ENCODE measurements at places on chromosomes 11 and 22.

- H3K4me3 ChIP-seq, result no peak overlapping the region
- no peaks in the 10 kb centered on the region for H3K4me1 ChIP-seq
- no peaks in the 10 kb centered on the region for H3K27me3 ChIP-seq
- DNase-seq, result no peak
- no peak overlapping the region for H3K27ac ChIP-seq
Measured at GRCh38 chr22:35326854-35327562, 27.3 kb downstream of the TOM1 start.

DNA sequence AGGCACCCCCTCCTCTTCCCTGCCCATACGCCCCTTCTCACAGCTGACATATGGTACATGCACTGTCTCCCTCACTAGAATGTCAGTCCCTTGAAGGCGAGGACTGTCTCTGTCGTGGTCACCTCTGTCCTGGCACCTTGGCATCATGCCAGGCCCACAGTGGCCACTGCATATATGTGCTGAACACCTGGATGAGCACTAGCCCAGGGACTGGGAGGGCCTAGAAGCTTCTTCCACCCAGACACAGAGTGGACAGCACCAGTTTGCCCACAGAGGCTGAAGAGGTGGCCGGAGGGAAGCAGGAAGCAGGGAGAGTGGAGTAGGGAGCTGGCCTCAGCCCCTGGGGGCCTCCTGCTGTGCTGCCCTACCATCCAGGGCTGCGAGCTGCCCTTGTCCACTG is 28.6 kb downstream of the VPS37C start:
- H3K36me3 ChIP-seq, result peaks cover 4% of the 10 kb centered on the region
- H3K27me3 ChIP-seq, result no peaks in the 10 kb centered on the region
- DNase-seq, result no peak
- peaks cover 9% of the 10 kb centered on the region for H3K4me1 ChIP-seq

DNA sequence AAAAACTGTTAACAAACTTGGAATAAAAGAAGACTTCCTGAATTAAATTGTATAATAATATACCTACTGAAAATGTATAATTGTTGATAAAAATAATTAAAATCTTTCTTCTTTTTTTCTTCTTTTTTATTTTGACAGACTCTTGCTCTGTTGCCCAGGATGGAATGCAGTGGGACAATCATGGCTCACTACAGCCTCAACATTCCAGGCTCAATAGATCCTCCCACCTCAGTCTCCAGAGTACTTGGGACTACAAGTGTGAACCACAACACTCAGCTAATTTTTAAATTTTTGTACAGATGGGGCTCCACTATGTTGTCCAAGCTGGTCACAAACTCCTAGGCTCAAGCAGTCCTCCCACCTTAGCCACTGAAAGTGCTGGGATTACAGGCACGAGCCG is 1063.8 kb upstream of the CNTN5 start:
- DNase-seq, result no peak
- no peak overlapping the region for H3K4me3 ChIP-seq
- H3K27me3 ChIP-seq, result no peaks in the 10 kb centered on the region
- H3K4me1 ChIP-seq, result no peaks in the 10 kb centered on the region
- H3K27ac ChIP-seq, result no peak overlapping the region

DNA sequence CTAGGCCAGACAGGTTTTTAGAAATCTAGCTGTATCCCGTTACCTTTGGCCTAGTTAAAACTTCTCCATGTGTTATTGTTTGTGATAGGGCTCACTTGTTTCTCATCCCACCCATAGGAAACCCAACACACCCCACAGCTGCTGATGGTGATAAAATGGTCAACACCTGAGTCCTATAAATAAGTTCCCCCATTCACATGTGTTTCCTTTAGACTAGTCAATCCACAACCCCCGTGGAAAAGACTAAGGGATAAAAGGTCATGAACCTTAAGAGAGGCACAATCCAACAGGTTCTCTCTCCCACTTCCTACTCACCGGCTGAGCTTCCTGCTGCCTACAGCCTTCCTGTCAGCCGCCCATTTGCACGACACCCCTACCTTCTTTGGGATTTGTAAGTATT is 768.4 kb downstream of the JRKL start:
- H3K27me3 ChIP-seq, result no peaks in the 10 kb centered on the region
- no peaks in the 10 kb centered on the region for H3K4me1 ChIP-seq
- H3K27ac ChIP-seq, result no peak overlapping the region
- H3K4me3 ChIP-seq, result no peak overlapping the region
- H3K36me3 ChIP-seq, result no peaks in the 10 kb centered on the region

- no peaks in the 10 kb centered on the region for H3K27me3 ChIP-seq
- H3K27ac ChIP-seq, result peak overlapping the region; percentile 41
- peaks cover 35% of the 10 kb centered on the region for H3K4me1 ChIP-seq
- no peak for DNase-seq
- H3K36me3 ChIP-seq, result peaks cover 31% of the 10 kb centered on the region
Measured at GRCh38 chr22:38314051-38314932, 2.9 kb downstream of the CSNK1E start.

DNA sequence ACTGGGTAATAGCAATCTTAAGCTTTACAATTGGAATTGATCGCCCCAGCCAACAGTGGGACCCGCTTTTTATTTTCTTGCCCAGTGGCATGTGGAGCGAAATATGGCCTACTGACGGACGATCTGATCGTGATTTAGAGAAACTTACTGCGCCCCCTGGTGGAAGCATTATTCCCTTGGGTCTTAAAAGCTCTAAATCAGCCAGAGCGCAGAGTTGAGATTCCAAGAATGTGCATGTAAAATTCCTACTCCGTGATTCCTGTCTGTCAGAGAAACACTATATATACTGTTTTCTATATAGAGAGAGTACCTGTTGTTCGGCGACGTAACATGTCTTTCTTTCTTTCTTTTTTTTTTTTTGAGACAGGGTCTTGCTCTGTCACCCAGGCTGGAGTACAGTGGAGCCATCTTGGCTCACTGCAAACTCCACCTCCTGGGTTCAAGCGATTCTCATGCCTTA is 3.7 kb upstream of the DPF2 start:
- H3K27me3 ChIP-seq, result no peaks in the 10 kb centered on the region
- peak; percentile 93 for DNase-seq

DNA sequence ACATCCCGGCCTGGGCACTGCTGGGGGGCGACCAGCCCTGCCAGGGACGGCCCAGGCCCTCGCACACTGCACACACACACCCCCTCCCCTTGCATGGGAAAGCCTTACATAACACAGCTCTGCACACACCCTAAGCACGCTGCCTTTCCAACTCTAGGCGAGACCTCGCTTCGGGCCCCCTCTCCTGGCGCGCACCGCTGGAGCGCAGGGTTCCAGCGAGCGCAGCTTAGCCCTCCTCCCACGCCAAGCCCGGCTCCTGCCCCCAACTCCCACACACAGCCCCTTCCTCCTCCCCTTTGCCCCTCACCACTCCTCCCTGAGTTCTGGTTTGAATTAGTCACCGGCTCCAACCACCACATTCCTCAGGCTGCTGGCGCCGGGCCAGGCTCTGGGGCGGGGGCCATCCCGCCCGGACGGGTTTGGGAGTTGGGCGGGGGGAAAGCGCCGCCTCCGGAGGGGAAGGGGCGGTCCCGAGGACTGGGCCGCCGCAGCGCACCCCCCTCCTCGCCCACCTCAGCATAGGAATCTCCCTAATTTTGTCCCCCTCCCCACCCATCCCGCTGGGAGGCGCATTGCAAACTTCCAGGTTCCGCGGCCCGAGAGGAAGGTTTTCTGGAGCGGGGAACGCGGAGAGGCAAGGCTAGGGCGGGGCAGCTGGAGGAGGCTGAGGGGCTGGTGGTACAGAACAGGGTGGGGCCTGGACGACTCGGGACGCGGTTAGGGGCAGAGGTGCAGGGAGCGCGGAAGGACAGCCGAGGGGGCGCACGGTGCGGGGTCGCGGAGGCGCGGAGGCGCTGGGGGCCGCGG is 966 bp downstream of the AHNAK start:
- H3K4me3 ChIP-seq, result peak overlapping the region; percentile 45
- H3K27ac ChIP-seq, result peak overlapping the region; percentile 8
- H3K4me1 ChIP-seq, result peaks cover 43% of the 10 kb centered on the region
- H3K36me3 ChIP-seq, result no peaks in the 10 kb centered on the region
- DNase-seq, result peak; percentile 78

- no peak overlapping the region for H3K4me3 ChIP-seq
- H3K27ac ChIP-seq, result no peak overlapping the region
- no peaks in the 10 kb centered on the region for H3K27me3 ChIP-seq
Measured at GRCh38 chr11:88555829-88556202, 218.3 kb upstream of the CTSC start.

DNA sequence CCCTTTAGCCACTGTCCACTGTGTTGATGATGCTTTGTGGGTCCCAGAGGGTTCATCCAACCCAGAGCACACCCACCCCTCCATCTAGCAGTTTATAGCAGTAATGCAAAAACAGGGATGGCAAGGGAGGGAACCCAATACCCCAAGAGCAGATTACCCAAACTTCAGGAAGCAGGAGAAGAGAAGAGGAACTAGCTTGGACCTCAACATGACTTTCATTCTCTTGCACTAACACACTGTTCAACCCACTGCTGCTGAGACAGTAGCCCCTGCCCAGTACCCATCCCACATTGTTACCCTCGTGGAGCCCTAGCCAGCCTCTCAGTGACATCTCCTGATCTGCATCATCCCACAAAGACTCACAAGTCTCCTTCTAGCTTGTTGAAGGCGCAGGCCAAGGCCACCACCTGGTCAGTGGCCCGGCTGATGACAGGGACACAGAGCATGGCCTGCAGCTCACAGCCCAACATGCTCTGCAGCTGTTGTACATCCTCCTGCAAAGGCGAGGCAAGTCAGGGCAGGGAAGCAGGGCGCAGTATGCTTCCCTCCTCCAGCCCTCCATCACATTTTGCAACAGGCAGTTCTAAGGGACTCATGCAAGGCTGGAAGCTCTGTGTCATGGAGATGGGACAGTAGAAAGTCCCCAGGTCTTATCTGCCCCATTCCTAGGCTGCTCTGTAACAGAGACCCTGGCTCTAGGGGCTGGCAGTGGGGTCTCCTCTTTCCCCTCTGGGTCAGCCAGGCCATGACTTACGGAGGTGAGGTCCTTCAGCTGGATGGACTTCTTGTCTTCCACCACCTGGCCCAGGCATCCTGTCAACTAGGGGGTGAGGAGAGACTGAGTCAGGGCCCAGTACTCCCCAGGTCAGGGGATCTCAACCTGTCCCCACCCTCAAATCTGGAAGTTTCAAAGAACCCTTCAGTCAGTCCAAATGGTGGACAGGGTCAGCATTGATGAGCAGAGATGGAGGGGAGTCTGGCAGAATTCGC is 85.5 kb downstream of the PDE2A start:
- no peaks in the 10 kb centered on the region for H3K4me1 ChIP-seq
- H3K27ac ChIP-seq, result no peak overlapping the region
- H3K36me3 ChIP-seq, result no peaks in the 10 kb centered on the region

DNA sequence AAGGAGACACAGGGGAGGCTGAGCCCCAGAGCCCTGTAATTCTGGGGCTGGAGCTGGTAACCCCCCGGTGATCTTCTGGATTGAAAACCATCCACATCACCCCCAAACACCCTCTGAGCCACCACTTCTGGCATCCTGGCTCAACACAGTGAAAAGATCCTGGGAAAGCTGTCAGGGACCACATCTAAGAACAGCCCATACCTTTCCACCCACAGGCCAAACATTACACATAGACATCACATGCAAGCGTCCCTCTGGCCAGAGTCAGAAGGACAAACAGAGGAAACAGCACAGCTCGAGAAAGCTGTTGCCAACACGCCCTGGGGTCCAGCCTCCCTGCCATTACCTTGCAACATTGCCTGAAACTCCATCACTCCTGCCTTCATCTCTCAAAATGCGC is 469.5 kb downstream of the SOX6 start:
- H3K36me3 ChIP-seq, result no peaks in the 10 kb centered on the region
- no peaks in the 10 kb centered on the region for H3K27me3 ChIP-seq
- DNase-seq, result no peak
- H3K4me3 ChIP-seq, result no peak overlapping the region
- no peak overlapping the region for H3K27ac ChIP-seq

DNA sequence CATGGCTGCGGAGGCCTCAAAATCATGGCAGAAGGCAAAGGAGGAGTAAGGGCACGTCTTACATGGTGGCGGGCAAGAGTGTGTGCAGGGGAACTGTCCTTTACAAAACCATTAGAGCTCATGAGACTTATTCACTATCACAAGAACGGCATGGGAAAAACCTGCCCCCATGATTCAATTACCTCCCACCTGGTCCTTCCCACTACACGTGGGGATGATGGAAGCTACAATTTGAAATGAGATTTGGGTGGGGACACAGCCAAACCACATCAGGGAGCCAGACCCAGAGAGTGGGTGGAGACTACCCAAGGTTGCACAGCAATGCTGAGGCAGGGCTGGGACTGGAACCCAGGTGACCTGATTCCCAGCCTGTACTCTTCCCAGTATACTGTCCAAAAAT is 8.6 kb upstream of the TMPRSS6 start:
- peaks cover 4% of the 10 kb centered on the region for H3K4me1 ChIP-seq
- H3K4me3 ChIP-seq, result no peak overlapping the region
- no peak overlapping the region for H3K27ac ChIP-seq
- DNase-seq, result no peak
- H3K36me3 ChIP-seq, result no peaks in the 10 kb centered on the region
- H3K27me3 ChIP-seq, result no peaks in the 10 kb centered on the region

Data from neuronal stem cell (in vitro differentiated cells).